ENCODE measurements at places on chromosomes 3 and 15.

GRCh38 chr15:66071921-66072295, 181.6 kb downstream of the MEGF11 start:
- no peak for DNase-seq

DNA sequence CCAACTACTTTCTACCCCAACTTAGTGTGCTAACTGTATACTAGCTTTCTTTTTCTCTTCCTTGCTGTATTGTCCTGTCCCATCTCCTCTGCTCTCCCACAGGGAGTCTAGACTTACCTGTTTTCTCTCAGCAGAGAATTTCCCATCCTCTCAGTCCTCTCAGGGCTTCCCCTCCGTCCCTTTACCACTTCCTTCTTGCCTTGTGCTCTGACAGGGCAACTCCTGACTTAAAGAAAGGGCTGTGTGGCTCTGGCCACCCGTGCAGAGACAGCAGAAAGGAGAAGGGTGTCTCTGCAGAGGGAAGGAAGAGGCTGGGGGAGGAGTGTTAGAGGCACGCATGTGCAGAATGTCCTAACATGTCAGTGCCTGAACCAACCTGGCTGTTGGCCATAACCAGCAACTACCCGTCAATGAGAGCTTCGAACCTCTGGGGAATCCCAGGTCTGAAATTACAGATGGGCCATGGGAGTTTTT, at the start of gene GCSAM:
TSS of gene GCSAM (minus strand) at position 274 of the 474 bp plus-strand sequence. CDS start at position 146, 128 bp downstream.
- peak; percentile 37 for DNase-seq

DNA sequence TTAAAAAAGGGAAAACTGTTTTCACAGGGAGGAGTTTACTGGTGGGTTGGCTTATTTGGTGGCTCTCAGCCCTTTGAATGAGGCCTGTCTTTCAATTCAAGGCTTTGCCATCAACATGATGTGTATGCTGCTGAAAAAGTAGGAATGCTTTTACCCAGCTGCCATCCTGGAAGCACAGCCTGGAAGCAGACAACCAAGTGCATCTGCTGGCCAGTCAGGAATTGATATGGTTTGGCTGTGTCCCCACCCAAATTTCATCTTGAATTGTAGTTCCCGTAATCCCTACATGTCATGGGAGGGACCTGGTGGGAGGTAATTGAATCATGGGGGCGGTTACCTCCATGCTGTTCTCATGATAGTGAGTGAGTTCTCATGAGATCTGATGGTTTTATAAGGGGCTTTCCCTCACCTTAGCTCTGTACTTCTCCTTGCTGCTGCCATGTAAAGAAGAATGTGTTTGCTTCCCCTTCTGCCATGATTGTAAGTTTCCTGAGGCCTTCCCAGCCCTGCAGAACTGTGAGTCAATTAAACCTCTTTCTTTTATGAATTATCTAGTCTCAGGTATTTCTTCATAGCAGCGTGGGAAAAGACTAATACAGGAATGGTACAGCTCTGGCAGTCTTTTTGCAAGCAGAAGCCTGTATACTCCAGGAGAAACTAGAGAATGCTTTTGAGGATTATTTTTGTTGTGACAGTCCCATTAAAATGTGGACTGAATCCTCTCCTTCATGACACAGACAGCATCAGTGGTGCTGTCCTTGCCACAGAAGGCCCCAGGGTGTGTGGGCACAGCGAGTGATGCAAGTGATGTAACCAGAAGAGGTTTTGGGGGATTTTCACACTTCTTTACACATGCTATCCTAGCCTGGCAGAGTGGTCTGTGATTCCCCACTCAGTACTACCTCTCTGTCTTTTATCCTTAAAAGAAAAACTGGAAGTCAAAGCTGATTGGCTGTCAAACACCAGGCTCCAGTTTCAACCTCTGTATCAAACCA, 20.0 kb downstream of the PLCL2 start:
- DNase-seq: no peak

GRCh38 chr15:40048211-40048792, 9.3 kb upstream of the SRP14 start:
- no peak for DNase-seq

- no peak for DNase-seq
Measured at GRCh38 chr3:128996200-128996599, 2.3 kb upstream of the CFAP92 start.

DNA sequence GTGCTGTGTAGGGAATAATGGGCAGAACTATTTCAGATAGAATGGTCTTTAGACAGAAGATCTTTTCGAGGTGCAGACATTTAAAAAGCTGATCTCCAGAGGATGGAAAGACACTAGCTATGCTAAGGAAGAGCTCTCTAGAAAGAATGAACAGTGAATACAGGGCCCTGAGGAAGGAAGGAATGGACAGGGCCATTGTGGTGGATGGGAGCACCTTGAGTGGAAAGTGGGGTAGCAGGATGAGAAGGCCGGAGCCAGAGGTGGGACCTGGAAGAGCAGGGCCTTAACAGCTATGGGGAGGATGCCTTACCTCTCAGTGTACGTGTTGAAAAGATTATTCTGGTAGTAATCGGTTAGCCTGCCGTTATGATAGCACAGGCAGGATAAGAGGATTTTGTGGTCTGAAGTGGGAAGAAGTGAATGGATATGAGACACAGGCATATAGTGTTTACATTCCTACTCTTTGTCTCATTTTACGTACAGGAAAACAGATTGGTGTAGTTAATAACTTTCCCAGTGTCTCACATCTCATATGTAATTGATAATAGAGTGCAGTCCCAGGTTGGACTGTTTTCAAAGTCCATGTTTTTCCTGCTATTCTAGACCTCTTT, 172.4 kb downstream of the KLHL25 start:
- no peak for DNase-seq
